ENCODE measurements at places on chromosomes 1 and 21.

GRCh38 chr1:183363972-183364371 lies 54.2 kb downstream of the NMNAT2 start:
- no peak for DNase-seq

GRCh38 chr1:86583593-86583992 lies 36.7 kb downstream of the CLCA4 start:
- DNase-seq, result no peak

- DNase-seq, result no peak
These were observed 46.3 kb downstream of the IER5 start for GRCh38 chr1:181134543-181135436.

DNA sequence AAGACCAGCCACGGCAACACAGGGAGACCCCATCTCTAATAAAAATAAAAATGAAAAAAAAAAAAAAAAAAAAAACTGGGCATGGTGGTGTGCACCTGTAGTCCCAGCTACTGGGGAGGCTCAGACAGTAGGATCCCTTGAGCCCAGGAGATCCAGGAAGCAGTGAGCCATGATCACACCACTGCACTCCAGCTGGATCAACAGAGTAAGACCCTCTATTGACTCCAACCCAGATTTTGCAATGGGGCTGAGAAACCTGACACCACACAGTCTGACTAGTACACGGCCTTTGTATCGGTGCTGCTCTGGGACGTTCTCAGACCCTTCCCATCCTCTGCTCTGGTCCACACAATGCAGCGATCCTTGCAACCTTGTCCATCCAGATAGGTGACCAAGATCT lies 31.8 kb downstream of the SPATA21 start:
- DNase-seq, result no peak

Measured in endothelial cell (in vitro differentiated cells).